ENCODE measurements at places on chromosomes 5 and 9. TPM values are rescaled to one million over a fixed set of nuclear protein-coding genes. Genes with fewer than 3 reads are reported as not detected.

ZFP37 gene
- 2.5 TPM for polyA plus RNA-seq

MLANA gene
- polyA plus RNA-seq: not detected

SPINK4 gene
- not detected for polyA plus RNA-seq

CATSPER3 gene
- polyA plus RNA-seq: not detected

FST gene
- polyA plus RNA-seq: not detected

RGS7BP gene
- not detected for polyA plus RNA-seq

RABGAP1 gene
- polyA plus RNA-seq: 19.0 TPM

DMRT2 gene
- polyA plus RNA-seq: not detected

CCNB1 gene
- 7.7 TPM for polyA plus RNA-seq

CORO2A gene
- 4.2 TPM for polyA plus RNA-seq

CDH9 gene
- polyA plus RNA-seq: not detected

SOX30 gene
- polyA plus RNA-seq: 0.81 TPM

TTLL11 gene
- polyA plus RNA-seq: 6.0 TPM

ZNF366 gene
- not detected for polyA plus RNA-seq

CDH12 gene
- not detected for polyA plus RNA-seq

SLC34A3 gene
- polyA plus RNA-seq: not detected

C9orf50 gene
- polyA plus RNA-seq: not detected
